Stimulated activated CD4-positive, alpha-beta T cell treated with anti-CD3 and anti-CD28 coated beads, TNF-alpha, amount 100 ng/mL, for 48 hours (primary cell): ENCODE measurements at places on chromosomes 12 and 14.

DNA sequence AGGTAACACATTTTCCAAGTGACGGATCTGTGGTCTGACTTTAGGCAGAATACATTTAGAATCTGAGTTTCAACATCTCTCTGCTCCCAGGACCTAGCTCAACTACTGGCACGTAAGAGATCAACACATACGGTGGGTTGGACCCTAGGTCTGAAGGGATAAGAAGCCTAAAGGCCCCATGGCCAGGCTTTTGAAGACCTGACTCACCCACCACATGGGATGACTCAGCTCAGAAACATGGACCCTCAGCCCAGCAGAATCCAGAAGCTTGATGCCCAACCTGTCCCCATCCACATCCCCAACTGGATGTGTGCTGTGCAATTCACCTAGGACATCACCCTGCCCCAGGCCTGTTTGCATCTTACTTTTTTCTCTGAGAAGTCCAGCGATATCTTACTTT, 770.2 kb downstream of the BCL11B start:
- DNase-seq, result no peak

DNA sequence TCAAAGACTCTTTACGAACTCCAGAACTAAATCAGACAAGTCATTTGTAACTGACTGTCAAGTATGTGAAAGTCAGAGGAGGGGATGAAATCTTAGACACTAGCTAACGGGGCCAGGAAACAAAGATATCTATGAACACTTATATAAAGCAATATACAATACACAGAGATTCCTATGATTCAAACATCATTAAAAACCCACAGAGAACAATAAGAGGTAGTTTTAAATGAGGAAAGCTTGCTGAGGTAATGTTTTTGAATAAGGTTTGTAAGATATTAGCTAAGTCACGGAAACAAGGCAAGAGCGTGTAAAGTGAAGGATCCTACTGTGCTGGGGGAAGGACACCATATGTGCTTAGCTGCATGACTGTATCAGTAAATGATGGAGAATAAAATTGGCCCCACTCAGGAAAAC, 36.7 kb downstream of the SAV1 start:
- no peak for DNase-seq

DNA sequence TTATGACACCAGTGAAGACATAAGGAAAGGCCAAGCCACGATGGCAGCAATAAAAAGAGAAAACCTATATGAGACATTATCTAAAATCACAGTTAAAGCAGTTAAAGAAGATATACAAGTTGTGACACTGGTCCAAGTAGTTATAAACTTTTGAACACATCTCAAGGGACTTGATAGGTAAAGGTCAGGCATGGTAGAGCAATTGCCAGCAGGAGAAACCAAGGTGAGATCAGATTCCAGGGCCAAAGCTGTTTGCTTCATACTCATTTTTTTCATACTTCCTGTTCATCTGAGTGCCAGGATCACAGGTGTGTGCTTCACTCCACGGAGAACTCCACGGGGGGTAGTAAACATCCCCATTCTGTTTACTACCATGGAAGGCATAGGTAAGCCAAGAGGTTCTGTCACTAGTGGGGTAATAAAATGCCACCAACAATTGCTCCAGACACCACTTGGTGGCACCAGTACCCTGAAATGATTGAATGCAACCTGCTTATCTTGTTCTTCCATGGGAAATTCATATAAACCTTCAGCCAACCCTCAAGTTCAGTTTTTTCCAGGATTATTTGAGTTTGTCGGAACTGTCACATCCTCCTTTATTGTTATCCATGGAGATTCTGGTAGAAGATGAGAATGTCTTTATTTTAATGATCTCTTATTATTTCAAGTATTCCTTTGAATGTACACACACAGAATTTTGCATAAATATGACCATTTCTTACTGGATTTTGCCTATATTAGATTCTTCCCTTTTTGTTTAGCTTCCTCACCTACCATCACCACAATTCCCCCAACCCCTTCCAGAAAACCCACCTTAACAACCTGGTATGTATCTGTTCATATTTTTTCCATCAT, 59.2 kb upstream of the TSPAN8 start:
- no peak for DNase-seq

DNA sequence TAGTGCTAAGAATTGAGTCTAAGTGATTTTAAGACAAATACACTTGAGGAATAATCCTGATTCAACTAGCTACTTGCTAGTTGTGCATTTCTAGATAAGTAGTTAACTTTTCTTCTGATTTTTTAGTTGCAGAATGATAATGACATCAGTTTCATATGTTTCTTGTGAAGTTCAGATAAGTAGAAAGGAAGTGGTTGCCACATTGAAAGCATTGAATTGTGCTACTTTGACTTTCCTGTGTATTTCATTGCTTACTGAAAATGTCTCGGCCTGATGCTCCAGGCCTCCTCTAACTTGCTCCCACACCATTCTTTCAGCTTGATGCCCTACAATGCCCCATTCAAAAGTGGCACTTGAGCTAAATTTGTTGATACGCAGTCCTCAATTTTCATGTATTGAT, 980.0 kb downstream of the TMTC2 start:
- DNase-seq, result no peak

DNA sequence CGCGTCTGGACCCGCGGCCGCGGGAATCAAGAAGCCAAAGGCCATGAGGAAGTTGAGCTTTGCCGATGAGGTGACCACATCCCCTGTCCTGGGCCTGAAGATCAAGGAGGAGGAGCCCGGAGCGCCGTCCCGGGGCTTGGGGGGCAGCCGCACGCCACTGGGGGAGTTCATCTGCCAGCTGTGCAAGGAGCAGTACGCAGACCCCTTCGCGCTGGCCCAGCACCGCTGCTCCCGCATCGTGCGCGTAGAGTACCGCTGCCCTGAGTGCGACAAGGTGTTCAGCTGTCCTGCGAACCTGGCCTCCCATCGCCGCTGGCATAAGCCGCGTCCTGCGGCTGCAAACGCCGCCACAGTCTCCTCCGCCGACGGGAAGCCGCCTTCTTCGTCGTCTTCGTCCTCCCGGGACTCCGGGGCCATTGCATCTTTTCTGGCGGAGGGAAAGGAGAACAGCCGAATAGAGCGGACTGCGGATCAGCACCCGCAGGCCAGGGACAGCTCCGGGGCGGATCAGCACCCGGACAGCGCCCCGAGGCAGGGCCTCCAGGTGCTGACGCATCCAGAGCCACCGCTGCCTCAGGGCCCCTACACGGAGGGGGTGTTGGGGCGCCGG, 1.0 kb downstream of the INSM2 start:
- peak; percentile 47 for DNase-seq

- no peak for DNase-seq
Measured at GRCh38 chr12:120428597-120429229, 9.2 kb upstream of the COX6A1 start.

GRCh38 chr12:49696723-49697122, 10.5 kb downstream of the FMNL3 start:
- no peak for DNase-seq

DNA sequence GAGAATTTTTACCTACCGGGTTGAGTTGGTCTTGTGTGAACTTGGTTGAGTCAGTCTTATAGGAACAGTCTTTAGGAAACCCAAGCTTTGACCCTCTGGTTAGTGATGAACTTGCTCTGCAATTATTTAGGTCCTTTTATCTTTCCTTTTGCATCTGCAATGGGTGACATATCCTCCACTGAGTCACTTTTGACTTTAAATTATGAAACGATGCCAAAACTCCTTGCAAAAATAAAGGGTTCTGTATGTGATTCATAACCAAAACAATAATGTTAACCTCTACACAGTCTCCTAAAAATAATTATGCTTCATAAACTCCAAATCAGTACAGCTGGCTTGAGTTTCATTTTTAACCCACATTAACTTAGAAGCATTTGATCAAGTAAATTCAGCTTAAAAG, 979.4 kb downstream of the GALC start:
- no peak for DNase-seq

- DNase-seq, result no peak
Measured at GRCh38 chr14:80491650-80492049, 280.3 kb upstream of the DIO2 start.

- DNase-seq, result no peak
Measured at GRCh38 chr14:35855876-35856481, 29.8 kb downstream of the BRMS1L start.

DNA sequence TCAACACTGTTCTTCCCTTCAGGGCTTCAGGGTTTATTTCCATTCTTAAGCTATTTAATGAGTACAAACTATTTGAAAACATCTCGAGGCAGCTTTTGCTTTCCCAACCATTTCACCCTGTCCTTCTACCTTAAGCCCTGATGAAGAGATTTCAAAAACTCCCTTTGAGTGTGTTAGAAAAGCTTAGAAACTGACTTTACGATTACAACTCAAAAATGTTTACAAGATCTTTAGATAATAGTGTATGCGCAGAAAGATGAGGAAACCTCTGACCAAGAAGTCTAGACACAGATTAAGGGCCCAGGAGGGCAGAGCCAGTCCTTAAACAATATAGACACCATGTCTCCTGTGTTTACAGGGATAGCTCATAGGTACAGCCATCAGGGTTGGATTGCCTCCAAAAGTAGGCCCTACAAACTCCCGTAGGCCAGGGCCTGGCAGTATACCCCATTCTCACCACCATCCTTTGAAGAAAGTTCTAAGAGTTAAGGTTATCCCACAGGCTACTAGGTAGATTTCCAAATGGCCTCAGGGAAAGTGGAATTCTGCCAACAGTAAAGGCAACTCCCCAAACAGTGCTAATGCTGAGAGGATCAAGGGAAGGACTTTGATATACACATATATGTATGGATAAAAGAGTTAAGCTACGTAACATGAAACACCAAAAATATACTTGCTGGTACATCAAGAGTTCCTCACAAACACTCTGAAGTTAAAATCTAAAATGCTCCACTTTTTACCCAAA, 11.4 kb upstream of the SOS2 start:
- DNase-seq, result no peak

DNA sequence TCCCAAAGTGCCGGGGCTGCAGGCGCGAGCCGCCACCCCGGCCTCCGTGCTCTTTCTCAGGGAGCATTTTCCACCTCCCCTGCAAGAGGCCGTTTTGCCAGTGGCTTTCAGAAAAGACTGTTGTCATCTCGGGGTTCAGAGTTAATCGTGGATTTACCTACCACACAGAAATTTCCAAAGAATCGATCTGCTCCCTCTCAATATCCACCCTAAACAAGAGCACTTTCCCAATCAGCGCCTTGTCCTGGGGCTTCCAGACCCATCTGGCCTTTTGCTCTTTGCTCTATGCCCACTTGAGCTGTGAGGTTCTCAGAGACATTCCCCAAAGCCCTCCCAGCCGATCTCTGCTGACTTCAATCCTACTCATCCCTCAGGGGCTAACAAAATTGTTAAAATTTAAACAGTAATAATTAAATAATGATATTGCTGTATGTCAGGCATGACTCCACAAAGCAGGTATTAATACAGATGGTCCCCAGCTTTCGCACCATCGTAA, 86.6 kb downstream of the NINJ2 start:
- no peak for DNase-seq
